Neural cell (in vitro differentiated cells): ENCODE measurements at places on chromosomes 4 and X. TPM values are rescaled to one million over a fixed set of nuclear protein-coding genes. Genes with fewer than 3 reads are reported as not detected.

Gene TKTL2
- 0.34 and 0.42 TPM in 2 replicates for polyA plus RNA-seq

Gene NFKB1
- 4.5 and 8.6 TPM in 2 replicates for polyA plus RNA-seq

Gene MAGEB17
- 0.17 TPM in 1 of 2 replicates, not detected in the other for polyA plus RNA-seq

Gene TBC1D8B
- 0.14 and 2.1 TPM in 2 replicates for polyA plus RNA-seq
